ENCODE measurements at places on chromosomes 5 and 9.

- no peak for DNase-seq
Observed at GRCh38 chr9:133960568-133961129, 31.5 kb downstream of the VAV2 start.

- no peak for DNase-seq
Observed at GRCh38 chr9:88953381-88954029, 37.8 kb upstream of the S1PR3 start.

DNA sequence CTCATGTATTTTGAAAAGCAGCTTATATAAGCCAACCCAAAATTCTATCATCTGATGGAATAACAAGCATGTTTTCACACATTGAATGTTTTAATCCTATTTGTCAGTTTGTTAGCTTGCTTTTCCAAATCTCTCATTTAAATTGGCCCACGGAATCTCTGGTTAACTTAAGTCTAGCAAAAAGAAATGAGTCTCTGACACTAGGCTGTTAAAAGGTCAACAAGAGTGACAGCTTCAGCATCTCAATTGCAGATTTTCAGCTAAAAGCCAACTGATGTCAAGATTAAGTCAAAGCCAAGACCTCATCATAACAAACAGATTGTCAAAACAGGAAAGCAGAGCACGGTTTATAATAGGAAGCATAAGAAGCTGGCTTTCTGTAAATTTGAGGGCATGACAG is 49.4 kb upstream of the CDH9 start:
- DNase-seq: no peak

- DNase-seq: no peak
Observed at GRCh38 chr9:25397746-25398145, 280.5 kb downstream of the TUSC1 start.

- DNase-seq: no peak
Observed at GRCh38 chr9:100653643-100654334, 75.9 kb downstream of the CAVIN4 start.

DNA sequence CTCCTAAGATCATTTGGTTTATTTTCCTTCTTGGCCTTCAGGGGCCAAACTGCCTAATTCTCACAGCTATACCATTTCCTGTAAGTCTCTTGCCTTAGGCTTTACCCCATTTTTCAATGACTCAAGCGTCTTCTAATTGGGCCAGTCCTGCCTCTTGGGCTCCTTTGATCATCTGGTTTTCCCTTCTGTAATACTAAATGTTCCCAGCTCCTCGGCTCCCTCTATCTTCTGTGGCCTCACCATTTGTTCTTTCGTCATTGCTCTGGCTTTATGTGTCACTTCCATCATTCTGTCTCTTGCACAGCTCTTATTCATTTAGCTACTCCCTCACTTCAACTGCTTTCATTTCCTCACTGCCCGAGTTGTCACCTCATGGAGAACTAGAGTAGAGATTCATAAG is 14.5 kb upstream of the SPINK7 start:
- no peak for DNase-seq

DNA sequence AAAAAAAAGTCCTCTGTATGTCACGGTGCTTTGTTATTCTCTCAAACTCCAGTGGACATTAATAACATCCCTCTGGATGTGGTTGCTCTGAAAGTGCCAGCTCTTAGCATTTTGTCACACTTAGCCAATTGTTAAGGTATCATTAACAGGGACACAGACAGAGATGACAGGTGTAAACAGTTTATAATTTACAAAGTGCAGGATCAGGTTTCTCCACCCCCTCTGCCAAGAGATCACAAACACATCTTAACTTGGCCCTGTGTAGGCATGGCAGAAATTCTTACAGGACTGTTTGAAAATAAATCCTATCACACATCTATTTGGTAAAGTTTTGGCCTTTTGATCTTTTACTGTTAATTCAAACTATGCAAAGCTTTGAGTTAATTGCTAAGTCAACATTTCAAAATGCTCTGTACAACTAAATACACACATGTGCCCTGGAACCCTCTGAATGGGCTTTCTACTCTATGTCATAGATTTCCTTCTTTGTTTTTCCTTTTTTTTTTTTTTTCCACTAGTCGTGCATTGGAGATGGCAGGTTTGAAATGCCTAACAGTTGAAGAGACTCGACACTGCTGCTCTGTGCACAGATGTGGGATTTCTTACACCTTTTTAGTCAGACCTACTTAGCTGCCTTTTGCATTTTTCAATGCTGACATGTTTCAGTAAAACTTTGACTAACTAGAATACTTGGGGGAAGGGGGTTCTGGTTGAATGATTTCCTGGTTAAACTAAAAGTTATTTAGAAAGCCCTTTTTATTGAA is 41.7 kb downstream of the SEMA6A start:
- no peak for DNase-seq

DNA sequence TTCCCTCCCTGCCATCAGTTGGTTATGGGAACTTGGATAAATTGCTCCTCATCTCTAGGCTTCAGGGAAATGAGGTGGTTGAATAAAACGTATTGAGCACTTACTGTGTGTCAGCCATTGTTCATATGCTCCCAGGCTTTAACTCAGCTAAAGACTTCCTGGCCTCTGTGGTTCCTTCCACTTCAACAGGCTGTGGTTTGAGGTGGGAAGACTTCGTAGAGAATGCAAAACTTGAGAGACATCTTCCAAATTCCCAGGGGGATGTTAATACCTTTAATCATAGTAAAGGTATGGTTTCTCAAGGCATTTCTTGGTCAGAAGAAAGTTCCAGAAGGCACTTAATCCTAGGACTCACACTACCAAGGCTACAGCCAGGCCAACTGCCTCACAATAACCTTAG is 1.5 kb upstream of the GPX3 start:
- peak; percentile 37 for DNase-seq

DNA sequence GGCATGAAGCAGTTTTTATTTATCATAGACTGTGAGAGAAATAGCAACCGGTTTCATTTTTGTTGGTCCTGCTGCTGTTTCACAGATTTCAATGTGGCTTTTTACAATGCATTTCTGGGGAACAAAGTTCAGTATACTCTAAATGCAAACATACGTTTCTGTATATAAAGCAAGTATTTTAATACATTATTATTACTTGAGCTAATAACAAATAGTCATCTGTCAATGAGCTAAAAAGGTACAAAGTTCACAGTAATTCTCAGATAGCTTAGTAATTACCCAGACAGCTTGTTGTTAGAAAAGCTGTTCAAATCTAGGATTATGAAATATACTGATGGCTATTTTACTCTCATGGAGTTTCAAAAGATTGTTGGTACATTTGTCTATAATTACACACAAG is 50.8 kb downstream of the PBX3 start:
- no peak for DNase-seq

- DNase-seq: no peak
Observed at GRCh38 chr9:29775491-29775890, 2202.2 kb upstream of the C9orf72 start.

DNA sequence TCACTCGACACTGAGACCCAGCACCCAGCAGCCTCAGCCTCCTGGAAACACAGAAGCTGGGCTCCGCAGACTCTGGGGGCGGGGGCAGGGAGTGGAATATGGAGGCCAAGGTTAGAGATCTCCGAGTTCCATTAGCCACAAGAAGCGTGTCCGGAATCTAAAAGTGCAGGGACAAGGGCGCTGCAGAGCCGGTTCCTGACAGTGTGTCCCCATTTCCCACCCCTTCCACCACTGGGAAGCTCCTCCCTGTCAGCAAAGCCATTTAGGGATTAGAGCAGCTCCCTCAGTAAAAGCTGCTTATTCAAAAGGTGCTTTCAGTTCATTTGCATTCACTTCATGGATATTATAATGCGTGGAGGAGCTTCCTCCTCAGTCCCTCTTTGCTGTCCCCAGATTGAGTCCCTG is 74.1 kb upstream of the HSPA9 start:
- no peak for DNase-seq

DNA sequence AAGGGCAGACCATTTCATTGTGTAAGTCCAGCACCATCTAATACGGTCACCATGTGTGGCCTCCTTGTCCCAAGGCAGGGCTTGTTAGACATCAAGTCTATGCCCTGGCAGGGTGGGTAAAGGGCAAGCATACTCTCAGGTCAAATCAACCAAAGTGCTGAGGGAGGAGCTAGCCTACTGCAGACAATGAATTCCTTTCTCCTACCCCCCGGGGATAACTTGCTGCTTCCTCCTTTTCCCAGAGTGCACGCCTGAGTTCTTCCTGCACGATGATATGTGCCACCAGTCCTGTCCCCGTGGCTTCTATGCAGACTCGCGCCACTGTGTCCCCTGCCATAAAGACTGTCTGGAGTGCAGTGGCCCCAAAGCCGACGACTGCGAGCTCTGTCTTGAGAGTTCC is 71.4 kb downstream of the RFK start:
- no peak for DNase-seq

DNA sequence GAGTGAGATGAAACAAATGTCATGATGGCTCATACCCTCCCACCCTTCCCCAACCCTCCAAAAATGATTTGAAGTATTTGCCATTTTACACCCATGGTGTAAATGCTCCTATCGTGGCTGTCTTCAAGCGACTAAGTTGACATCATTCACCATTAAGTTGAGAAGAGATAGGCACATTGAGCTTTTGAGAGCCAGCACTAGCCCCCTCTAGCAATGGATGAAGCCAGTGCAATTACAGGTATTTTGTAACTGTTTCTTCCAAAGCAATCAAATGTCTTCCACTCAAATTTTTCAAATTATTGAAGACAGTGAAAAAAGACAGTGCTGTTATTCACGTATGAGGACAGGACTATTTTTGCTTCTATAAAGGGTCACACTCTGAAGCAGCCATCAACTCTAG is 371.5 kb upstream of the KLF4 start:
- no peak for DNase-seq

- no peak for DNase-seq
Observed at GRCh38 chr5:148811756-148812155, 14.7 kb upstream of the ADRB2 start.
